ENCODE measurements at places on chromosomes 5 and 9. TPM values are rescaled to one million over a fixed set of nuclear protein-coding genes. Genes with fewer than 3 reads are reported as not detected.

- no peak for DNase-seq
Measured at GRCh38 chr9:129435291-129435690, 185.6 kb downstream of the C9orf50 start.

- DNase-seq: no peak
Measured at GRCh38 chr9:128282500-128282899, 6.4 kb downstream of the SWI5 start.

- DNase-seq: no peak
Measured at GRCh38 chr9:95947118-95947517, 71.6 kb downstream of the ERCC6L2 start.

GRCh38 chr5:139092741-139093343 lies 105.3 kb downstream of the SIL1 start:
- DNase-seq: no peak

DNA sequence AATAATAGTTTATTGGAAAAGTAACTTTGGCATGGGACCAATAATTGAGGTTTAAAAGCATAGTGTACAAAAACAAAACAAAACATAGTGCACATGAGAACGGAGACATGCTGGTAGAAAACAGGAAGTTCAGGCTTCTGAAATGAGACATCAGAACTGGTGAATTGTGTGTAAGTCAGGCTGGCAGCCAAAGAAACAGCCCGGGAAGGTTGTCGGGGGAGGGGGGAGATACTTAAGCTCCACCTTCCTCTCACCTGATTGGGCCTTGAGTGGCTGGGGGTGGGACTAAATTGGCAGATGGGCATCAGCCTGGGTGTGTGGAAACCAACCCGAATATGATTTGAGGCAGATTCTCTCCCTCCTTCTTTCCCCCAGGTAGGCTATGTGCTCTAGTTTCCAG lies 256.3 kb downstream of the SMARCA2 start:
- DNase-seq: peak; percentile 57

- DNase-seq: no peak
Measured at GRCh38 chr9:90044710-90045151, 439.9 kb downstream of the GADD45G start.

F2RL1 gene
- total RNA-seq: 0.62 TPM

CTSV gene
- total RNA-seq: not detected

ZNF879 gene
- 4.0 TPM for total RNA-seq

MUSK gene
- 2.1 TPM for total RNA-seq

Data from Right ventricle myocardium superior (tissue), 1 donor.